ENCODE measurements at places on chromosomes 16 and 17.

GRCh38 chr17:63682441-63682840 is 17.5 kb downstream of the LIMD2 start:
- no peak for DNase-seq

GRCh38 chr16:8087597-8088289 is 502.6 kb downstream of the TMEM114 start:
- no peak for DNase-seq

GRCh38 chr16:66264311-66265047 is 102.0 kb upstream of the CDH5 start:
- DNase-seq = no peak

DNA sequence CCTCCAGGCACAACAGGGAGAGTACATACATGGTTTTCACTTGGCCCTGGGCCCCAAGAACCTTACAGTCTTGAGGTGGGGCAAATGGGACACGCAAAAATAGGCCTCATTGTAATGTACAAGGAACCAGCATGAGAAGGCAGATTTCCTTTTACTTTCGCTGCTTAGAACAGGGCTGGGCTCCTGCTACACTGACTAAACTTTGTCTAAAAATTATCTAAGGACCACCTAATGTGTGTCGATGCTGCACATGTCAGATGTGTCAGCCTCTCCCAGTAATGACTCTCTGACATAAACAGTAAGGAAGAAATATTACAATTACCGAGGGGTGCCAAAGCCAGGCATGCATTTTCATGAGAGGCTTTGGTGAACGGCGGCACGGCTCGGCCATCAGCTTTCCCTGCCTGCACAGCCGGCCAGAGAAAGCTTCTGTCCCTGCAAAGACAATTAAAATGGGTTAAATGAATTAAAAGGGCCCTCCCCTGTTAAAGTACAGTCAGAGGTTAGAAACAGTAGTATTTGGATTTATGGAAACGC is 224.2 kb upstream of the IRX3 start:
- no peak for DNase-seq

- no peak for DNase-seq
These were observed 209.2 kb downstream of the PARN start for GRCh38 chr16:14420721-14421488.

DNA sequence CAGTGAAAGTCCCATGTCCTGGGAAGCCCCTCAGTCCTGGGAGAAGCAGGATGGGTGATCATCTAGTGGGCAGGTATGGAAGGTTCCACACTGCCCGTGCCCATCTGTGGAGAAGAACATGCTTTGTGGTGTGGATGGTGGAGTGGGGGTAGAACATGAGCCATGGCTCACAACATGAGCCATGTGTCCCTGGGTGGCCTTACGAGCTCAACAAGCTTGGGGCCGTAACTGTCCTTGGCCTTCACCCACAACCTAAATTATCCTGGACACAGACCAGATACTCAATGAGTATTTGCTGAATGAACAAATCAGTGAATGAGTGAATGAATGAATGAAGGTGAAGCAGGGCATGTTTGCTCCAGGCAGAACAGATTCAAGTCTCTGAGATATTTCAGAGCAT is 13.5 kb downstream of the SOX8 start:
- DNase-seq = no peak

GRCh38 chr17:75318615-75319222 is 29.5 kb upstream of the SLC25A19 start:
- no peak for DNase-seq

GRCh38 chr17:60224064-60224463 is 74.3 kb downstream of the CA4 start:
- DNase-seq = no peak

DNA sequence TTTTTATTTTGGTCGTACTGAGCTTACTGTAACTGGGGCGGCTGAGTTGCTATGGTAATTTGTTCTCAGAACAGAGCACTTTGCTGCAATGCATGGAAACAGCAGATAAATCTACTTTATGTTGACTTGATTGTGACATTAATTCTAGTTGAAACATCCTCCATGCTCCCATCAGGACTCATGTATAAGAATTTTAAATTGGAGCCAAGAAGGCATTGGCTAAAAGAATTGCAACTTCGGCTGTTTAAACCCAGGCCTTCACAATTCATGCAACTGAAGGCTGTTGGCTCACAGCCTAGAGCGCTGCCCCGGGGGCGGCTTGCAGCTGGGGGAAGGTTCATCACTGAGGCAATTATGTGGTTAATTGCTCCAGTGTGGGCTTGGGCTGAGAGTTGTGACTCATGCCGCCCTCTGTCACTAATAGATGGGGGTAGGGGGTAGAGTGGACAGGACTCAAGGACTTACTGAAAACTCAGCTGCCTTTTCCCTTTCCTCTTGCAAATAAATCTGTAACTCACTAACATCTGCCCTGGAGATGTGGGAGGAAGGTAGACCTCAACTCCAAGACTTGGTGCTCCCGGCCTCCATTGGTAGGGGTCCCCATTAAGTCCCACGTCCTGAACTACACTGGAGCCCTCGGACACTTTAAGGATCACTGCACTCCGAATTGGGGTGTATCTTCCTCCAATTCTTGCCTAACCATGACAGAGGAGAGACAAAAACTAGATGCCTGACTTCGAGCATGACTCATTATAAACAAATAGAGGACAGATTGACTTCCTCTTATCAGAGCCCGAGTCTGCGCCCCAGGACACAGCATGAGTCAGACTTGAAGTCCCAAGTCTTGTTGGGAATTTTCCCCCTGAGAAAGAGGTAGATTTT is 37.5 kb downstream of the ERCC4 start:
- peak; percentile 8 for DNase-seq

- no peak for DNase-seq
These were observed 92.0 kb upstream of the ASIC2 start for GRCh38 chr17:33385133-33385532.
